ENCODE measurements at places on chromosomes 6 and 20. TPM values are rescaled to one million over a fixed set of nuclear protein-coding genes. Genes with fewer than 3 reads are reported as not detected.

- no peak for DNase-seq
Measured at GRCh38 chr6:36226438-36227047, 30.0 kb downstream of the BRPF3 start.

DNA sequence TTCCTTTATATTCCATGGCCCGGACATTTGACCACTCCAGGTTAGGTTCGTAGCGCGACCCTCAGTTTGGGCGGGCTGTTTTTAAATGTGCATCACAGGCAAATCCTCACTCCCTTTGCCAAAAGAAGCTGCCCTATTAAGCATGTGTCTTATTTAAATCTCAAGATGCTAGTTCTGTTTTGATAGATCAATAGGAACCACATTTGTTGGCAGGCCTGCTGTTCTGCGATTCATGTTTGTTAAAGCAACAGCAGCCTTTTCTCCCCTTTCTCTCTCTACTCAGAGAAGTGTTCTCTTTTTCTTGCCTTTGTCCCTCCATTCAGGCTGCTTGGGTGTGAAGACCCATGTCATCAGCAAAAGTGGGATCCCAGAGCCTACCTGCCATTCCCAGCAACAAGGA is 212.0 kb upstream of the SSTR4 start:
- DNase-seq = no peak

GRCh38 chr20:43187476-43188233 is 2.1 kb downstream of the PTPRT start:
- DNase-seq = peak; percentile 13

Gene OPRM1
- total RNA-seq = not detected

Gene SEMG1
- total RNA-seq = 0.24 TPM

Gene CCDC170
- total RNA-seq = 0.66 TPM

Gene MAP7
- 2.5 TPM for total RNA-seq

GRCh38 chr20:32159766-32160221 is 47.7 kb downstream of the PLAGL2 start:
- no peak for DNase-seq

Gene TMEM30A
- total RNA-seq = 40.6 TPM

DNA sequence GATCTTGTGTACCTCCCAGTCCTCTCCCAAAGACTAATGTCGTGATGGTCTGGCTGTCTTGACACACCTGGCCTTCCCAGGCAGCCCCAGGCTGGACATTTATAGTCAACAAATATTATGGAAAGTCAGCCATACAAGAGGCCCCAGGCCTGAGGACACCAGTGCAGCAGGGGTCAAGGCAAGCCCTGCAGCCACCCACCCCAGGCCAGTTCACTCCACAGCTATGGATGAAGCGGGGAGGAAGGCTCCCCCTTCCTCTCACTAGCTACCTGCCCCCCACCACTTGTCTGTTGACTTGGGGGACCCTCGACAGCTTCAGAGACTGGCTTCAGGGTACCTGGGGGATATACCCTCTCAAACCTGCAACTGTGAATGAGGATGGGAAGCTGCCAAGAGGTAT is 132.1 kb downstream of the MRPL14 start:
- no peak for DNase-seq

- no peak for DNase-seq
Measured at GRCh38 chr6:6402006-6402405, 81.5 kb upstream of the F13A1 start.

Gene LGSN
- 0.14 TPM for total RNA-seq

Gene LRRC73
- 0.09 TPM for total RNA-seq

- DNase-seq = no peak
Measured at GRCh38 chr6:140018588-140018987, 644.1 kb upstream of the CITED2 start.

DNA sequence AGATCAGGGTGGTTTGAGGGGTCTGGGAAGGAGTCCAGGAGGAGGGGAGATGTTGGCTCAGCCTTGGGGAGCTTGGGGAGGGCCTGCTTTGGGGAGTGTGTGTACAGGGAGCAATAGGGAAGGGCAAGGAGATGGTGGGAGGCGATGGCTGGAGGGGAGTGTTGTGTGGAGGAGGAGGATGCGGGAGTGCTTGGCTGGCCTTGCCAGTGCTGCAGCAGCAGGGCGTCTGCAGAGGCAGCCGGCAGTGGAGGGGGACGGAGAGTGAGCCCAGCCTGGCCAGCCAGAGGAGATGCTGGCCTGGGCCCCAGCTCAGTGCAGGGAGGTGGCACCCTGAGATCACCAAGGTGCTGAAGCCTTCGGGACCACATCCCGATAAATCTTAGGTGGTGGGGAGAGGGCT is 3.9 kb downstream of the IP6K3 start:
- no peak for DNase-seq

DNA sequence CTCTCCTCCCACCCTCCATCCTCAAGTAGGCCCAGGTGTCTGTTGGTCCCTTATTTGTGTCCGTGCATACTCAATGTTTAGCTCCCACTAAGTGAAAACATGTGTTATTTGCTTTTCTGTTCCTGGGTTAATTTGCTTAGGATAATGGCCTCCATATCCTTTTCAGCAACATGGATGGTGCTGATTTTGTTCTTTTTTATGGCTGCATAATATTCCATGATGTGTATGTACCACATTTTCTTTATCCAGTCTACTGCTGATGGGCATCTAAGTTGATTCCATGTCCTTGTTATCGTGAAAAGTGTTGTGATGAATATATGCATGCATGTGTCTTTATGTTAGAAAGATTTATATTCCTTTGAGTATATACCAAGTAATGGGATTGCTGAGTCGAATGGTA is 314.9 kb upstream of the IRAK1BP1 start:
- DNase-seq = no peak

GRCh38 chr20:61857884-61858283 is 207.8 kb downstream of the TAF4 start:
- no peak for DNase-seq

DNA sequence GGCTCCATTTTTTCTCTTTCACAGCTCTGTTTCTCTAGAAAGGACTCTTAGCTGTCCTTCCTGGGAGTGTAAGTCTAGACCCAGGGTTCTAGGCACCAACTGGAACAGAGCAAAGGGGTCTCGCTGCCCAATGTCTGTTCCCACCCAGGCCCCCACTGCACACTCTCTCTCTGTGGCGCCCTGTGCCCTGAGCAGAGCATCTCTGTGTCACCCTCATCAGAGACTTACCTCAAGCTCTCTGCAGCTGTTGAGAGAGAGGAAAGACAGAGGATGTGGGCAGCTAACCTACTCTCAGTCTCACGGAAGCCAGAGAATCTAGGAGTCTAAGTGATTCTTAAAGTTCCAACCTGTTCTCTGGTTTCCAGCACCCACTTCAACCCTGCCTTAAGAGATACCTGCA is 9.5 kb downstream of the NCR2 start:
- DNase-seq = peak; percentile 58

- no peak for DNase-seq
Measured at GRCh38 chr6:72739368-72739779, 117.5 kb downstream of the KCNQ5 start.

DNA sequence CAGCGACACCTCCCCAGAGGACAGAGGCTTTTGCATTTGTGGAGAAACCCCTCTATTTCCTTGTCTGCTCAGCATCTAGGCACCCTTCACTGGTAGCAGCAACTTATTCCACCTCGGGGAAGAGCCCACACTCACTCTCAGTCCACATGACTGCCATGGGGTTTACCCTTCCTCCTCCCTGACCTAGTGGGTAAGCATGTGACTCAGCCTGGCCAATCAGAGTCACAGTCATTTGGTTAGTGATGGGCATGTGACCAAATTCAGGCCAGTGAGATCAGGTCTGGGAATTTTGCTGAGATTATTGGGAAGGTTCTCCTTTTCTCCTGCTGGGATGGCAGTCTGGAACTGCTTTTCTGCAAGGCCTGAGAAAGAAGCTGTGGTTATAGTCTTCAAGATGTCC is 145.7 kb upstream of the PHACTR3 start:
- DNase-seq = no peak

Gene SPDEF
- total RNA-seq = 0.14 TPM

DNA sequence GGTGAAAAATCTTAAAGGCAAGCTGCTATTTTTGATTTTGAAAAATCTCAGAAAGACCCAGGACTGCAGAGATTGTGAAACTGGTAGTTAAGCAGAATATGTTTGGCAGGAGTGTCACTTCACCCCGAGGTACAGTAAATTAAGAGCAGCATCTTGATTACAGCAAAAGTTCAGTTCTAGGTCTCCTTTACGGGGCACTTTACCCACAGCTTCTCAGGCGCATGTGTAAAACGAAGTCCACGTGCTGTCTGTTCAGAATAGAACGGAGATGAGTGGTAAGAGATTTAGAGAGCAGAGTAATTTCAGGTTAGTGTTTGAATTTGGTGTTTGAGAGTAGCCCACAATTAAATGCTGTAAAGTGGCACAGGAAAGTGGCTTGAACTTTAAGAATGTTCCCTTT is 84.0 kb downstream of the FARS2 start:
- DNase-seq = no peak

Gene ANKRD66
- 0.05 TPM for total RNA-seq

Gene ABHD16A
- total RNA-seq = 50.0 TPM

Gene RPN2
- total RNA-seq = 156 TPM

GRCh38 chr6:7108964-7109836 is 1.4 kb downstream of the RREB1 start:
- DNase-seq = no peak

GRCh38 chr6:132715204-132715603 is 1.3 kb upstream of the VNN1 start:
- no peak for DNase-seq

Measured in thymus (tissue), 14 donors.